ENCODE measurements at places on chromosomes 4 and X.

DNA sequence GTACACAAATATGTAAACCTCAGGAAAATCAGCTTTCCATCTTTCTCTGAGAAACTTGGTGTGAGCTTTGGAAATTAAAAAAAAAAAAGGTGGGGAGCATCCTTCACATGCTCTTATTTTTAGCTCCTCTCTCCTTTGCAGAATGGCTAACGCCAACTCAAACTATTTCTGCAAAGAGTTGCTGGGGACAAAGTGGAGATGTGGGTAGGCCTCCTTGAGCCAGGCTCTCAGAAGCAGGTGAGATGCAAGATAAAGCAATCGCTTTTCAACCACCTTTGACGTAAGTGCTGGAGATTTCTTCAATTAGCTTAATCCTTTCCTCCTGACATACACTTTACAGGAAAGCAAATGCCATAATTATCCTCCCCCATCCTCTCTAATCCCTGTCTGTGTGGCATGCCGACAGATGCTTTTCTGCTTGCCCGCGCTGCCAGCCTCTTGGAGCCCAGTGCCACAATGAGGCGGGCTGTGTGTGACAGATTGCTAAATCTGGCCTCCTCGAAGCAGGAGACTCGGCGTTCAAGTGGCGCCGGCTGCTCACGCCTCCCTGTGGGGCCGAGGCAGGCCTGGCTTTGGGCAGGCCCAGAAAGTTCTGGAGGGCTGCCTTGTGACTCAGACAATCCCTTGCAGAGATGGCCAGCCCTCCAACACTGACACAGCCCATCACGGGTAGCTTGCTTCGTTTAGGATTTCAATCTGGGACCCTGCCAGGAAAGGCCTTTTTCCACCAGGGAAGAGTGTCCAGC is 64.9 kb upstream of the SOD3 start:
- DNase-seq = peak; percentile 55

- DNase-seq = no peak
These were observed 102.6 kb downstream of the DHRSX start for GRCh38 chrX:2398064-2398656.

GRCh38 chr4:101258883-101259282 is 88.4 kb downstream of the PPP3CA start:
- no peak for DNase-seq

DNA sequence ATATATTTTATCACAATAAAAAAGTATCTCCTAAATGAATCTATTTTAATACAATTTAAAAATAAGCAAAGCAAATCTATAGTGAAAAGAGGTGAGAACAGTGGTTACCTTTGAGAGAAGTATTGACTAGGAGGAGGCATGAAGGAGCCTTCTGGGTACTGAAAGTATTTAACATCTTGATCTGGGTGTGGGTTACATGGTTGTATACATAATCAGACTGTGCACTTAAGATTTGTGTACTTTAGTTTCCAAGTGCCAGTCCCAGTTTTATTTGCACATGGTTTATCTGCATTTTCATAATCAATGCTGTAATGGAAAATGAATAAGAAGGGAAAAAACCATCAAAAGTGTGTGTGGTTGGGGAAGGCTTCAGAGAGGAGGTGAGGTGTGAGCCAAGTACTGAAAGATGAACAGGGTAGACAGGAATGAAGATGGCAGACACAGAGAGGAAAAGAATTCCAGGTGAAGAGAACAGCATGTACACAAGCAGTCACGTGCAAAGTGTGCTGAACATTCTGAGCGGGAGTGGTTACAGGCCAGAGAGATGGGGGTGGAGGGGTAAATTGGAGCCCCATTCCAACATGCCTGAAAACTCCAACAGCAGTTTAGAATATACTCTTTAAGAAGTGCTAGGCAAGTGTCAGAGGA is 14.6 kb downstream of the MAP7D2 start:
- DNase-seq = no peak

GRCh38 chr4:6873291-6873690 is 36.3 kb upstream of the TBC1D14 start:
- no peak for DNase-seq

GRCh38 chr4:71011451-71011850 is 18.0 kb downstream of the DCK start:
- DNase-seq = no peak

- DNase-seq = no peak
These were observed 65.1 kb downstream of the USP11 start for GRCh38 chrX:47297874-47298273.

- no peak for DNase-seq
These were observed 150.6 kb downstream of the IL15 start for GRCh38 chr4:141786946-141787345.

- no peak for DNase-seq
These were observed 22.3 kb downstream of the QRFPR start for GRCh38 chr4:121358473-121358872.

DNA sequence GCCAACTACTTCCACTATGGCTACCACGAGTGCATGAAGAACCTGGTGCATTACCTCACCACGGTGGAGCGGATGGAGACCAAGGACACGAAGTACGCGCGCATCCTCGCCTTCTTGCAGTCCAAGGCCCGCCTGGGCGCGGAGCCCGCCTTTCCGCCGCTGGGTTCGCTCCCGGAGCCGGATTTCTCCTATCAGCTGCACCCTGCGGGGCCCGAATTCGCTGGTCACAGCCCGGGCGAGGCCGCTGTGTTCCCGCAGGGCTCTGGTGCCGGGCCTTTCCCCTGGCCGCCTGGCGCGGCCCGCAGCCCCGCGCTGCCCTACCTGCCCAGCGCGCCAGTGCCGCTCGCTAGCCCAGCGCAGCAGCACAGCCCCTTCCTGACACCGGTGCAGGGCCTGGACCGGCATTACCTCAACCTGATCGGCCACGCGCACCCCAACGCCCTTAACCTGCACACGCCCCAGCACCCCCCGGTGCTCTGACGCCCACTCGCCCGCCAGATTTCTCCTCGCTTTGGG is 2.1 kb downstream of the HELT start:
- no peak for DNase-seq

GRCh38 chrX:132737743-132738142 is 220.7 kb downstream of the HS6ST2 start:
- DNase-seq = no peak

DNA sequence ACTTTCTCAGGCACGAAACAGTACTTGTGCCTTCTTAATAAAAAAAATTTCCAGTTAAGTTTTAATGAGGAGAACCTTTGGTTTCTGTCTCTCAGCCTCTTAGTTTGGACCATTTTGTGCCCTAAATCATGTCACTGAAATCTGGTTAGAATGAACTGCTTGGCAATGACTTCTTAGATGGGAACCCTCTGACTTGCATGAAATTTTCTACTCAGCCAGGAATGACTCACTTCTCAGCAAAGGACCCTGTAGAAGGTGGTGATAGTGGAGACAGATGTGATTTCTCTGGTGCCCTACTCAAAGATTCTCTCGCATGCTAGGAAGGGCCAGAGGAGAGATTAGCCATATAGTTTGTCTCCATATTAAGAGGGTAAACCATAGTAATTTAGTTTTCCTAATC is 50.5 kb downstream of the RASL11B start:
- DNase-seq = no peak

DNA sequence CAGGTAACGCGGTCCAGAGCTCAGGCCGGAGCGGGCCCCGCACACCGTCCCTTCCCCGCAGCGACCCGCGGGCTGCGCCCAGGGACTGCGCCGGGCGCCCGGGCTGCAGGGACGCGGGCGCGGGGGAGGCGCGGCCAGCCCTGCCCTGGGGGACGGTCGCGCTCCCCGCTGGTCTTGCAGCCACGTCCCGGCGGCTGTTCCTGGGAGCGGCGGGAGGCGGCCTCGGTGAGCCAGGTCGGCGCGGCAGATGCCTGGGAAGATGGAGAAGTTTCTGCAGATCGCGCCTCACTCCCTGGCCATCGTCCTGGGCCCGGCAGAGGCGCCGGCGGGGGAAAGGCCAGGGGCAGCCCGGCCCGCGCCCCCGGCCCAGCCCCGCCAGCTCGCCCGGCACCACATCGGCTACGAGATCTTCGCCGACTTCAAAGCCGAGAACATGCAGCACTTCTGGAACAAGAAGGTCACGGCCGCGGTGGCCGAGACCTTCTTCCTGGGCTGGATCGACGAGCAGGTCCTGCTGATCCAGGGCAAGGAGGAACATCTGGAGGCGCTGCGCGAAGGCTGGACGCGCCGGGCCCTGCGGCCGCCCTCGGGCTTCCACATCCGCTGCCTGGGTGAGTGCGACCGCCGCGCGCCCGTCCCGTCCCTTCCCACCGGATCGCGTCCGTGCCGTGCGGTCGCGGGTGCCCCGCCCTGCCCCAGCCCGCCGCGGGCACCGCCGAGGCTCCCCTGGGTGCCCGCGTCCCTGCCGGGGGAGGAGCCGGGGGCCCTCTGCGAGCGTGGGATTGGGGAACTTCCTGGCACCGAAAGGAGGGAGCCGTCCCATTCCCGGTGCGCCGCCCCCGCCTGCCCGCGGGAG is 107.4 kb upstream of the STOX2 start:
- DNase-seq = peak; percentile 28

- DNase-seq = peak; percentile 66
These were observed 1.6 kb downstream of the KDM6A start for GRCh38 chrX:44874420-44875184.

DNA sequence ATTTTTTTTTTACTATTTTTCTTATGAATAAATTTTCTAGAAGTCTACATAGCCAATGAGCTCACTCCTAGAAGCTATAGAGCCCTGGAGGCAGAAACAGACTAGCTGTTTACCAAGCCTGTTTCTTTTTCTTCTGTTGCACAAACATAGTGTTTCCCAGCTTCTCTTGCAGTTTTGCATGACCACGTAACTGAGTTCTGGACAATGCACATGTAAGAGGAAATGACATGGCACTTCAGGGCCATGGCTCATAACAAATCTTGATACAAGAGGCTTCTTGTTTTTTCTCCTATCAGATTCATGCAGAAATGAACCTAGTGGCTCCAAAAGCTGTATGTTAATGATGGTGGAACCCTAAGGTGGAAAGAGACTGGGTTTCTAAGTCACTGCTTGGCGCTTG is 127.4 kb downstream of the ZNF330 start:
- DNase-seq = no peak

DNA sequence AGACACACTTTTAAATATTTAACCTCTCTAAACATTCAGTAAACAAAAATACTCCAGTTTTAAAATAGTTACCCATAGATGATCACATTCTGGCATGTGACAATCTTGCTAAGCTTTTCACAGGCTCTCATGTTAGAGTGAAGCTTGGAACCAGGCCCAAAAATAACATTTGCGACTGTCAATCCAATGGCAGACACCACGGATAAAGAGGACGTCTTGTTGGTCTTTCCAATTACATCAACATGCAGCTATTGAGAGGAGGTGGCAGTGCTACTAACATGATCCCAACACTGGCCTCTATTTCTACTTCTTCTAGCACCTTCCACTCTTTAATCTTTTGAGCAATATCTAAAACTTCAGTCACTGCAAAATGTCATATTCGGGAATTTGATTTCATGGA is 970.8 kb upstream of the TENM3 start:
- DNase-seq = no peak

GRCh38 chr4:155741546-155741945 is 17.3 kb upstream of the GUCY1B1 start:
- no peak for DNase-seq

DNA sequence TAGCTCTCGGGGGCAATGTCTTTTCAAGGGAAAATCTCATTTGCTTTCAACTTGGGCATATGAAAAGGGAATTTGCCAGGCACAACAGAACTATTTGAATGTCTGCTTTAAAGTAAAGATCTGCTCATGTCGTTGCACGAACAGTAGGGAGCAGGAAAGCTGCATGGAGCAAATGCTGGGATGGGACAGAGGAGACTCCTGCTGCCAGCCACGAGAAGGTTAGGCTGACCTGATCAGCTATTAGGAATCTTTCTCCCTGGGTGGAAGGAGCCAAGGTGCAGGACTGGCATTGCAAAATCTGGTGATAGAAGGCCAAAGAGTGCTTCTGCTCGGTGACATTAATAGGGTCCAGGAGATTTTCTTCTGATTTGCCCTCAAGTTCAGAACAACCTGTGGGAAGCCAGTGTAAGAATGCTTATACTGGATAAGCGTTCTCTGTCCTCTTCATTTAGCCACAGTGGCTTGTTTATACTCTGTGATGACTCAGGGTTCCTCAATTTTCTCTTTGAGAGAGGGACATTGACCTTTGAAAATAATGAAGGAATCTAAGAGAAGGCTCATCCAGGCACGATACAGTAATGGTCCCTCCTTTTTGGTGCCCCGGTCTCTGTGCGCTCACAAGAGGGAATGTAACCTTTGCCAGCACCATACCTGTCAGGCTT is 22.9 kb downstream of the FHL1 start:
- DNase-seq = no peak

DNA sequence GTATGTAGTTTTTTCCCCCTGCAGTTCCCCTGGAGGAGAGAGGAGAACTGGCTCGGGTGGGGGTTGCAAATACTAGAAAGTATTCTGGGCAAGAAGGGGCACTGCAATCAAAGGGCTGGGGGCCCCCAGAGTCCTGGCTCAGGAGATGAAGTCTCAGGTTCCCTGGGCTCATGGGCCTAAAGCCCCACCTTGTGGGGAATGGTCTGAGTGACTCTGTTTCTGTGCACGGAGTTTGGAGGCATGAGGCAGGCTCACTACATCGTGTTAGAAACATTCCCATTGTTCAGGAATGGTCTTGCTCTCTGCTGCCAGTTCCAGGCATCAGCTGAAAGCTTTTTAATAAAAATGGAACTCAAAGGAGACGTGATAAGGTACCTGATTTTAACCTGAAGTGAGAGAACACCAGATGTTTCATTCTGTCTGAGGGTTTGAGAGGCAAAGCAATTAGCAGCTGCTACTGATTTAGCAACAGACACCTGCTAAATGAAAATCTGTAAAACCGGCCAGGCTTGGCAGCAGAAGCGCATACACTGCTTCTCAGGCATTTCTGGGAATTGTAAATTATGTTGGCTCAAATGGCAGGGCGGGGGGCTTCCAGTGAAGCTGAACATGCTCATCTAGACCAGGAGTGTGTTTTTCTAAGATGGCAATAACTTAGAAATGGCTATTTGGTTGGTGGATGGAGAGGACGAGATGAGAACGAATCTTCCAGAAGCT is 122.7 kb downstream of the TMEM164 start:
- DNase-seq = no peak

DNA sequence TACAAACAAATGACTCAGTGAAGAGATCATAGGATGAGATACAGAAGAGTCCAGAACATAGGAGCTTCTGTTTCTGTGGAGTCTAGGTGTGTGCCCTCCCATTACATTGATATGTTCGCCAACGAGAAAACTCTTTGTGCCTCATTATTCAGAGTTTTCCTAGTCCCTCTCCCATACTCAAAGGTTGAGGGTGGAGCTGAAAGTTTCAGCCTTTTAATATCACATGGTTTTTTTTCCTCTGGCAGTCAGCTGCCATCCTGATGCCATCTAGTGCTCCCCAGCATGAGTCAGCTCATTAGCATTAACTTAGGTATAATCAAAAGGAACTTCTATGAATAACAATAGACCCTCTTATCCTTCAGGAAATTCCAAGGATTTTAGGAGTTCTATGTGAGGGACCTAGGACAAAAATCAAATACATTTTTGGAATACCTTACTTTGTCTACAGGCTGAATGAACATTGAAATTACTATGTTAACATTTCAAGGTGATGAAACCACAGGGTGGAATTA is 559.6 kb upstream of the AMOT start:
- DNase-seq = no peak

DNA sequence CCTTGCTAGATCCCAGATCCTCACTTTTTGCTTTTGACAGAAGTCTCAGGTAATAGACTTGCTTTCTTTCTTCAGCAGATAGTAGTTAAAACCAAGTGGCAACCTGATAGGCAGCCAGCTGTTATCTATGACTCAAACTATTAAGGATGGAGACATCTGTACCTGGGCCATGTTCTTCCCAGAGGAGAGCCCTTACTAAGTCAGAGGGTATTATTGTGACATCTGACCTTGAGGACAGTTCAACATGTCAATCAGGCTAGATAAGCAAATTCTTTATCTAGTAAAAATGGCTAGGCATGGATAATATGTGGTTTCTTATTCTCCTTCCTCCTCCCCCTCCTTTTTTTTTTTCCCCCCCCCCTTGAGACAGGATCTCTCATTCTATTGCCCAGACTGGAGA is 39.2 kb downstream of the TRIM2 start:
- DNase-seq = no peak
